ENCODE measurements at places on chromosomes 2 and 18.

- no peak for DNase-seq
Measured at GRCh38 chr2:18959952-18960717, 370.8 kb upstream of the NT5C1B start.

- DNase-seq, result no peak
Measured at GRCh38 chr2:35503738-35504199, 851.8 kb upstream of the CRIM1 start.

- DNase-seq, result no peak
Measured at GRCh38 chr2:149400997-149401396, 70.6 kb downstream of the LYPD6 start.

DNA sequence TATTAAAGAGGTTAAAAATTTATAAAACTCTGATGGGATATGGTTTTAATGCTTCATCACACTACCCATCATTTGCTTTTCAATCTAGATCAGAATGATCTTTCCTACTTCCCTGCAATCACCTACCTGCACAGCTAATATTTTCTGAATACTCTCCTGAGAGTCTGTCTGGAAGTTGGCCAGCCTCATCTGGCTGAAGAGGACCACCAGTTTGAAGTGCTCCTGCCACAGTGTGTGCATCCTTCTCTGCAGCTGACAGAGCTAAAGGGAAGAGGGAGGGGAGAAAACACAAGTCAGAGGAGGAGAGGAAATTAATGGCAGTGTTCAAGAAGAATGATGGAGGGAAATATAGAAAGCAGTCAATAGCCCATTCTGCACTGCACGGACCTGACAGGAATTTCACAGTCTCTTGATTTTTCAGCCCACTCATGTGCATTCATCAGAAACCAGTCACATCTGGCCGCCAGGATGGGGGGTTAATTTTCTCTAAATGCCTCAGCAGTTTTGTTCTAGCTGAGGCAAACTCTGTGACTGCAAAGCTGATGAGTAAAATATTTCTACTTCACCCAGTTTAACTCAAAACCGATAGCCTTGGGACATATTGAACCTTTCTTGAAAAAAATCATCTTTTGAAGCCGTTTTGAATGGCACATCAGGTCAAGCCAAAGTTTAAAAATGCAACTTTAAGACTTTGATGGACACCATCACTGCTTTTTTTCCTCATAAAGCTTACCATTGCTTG lies 201.8 kb upstream of the KLHL14 start:
- DNase-seq, result no peak

DNA sequence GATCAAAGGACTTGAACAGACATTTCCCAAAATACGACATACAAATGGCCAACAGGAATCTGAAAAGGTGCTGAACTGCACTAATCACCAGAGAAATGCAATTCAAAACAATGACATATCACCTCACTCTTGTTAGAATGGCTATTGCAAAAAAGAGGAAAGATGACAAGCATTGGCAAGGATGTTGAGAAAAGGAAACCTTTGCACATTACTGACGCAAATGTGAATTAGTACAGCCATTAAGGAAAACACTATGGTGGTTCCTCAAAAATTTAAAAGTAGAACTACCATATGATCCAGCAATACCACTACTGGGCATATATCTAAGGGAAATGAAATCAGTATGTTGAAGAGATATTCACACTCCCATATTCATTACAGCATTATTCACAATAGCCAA lies 57.7 kb upstream of the ASPRV1 start:
- no peak for DNase-seq

GRCh38 chr2:240925191-240925567 lies 19.0 kb downstream of the CROCC2 start:
- no peak for DNase-seq

DNA sequence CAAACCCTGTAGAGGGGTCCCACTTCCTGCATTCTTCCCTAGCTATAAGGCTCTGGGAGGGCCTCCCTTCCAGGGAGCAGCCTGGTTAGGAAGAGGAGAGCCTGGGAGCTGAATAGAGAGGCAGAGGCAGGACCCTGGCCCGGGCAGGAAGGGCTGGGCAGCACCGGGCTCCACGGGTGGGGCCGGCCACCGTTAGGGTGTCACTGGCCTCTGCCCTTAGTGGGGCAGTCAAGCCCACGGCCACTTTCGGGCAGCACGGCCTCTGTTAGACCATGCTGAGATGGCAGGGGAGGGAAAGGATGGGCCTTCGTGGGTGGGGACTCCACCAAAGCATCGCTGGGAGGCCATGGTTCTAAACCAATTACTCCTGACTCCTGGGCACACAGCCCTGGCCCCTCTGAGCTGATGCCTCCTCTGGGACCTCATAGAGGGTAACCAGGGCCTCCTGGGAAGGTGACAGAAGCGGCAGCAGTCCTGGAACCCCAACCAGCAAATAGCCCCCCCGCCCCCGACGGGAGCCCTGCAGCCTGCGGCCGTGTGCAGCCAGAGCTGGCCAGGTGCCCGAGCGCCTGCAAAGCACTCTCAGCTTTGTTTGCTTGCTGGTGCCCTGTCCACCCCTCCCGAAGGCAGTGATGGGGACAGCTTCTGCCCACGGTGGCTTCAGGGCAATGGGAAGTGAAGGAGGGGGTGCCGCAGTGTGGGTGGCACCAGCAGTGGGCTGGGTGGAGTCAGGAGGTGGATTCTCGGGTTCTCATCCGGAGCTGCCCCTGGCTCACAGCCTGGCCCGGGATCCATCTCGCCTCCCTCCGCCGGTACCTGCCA lies 16.3 kb upstream of the HPCAL1 start:
- DNase-seq, result no peak

- DNase-seq, result no peak
Measured at GRCh38 chr2:98350411-98350810, 4.2 kb downstream of the CNGA3 start.

DNA sequence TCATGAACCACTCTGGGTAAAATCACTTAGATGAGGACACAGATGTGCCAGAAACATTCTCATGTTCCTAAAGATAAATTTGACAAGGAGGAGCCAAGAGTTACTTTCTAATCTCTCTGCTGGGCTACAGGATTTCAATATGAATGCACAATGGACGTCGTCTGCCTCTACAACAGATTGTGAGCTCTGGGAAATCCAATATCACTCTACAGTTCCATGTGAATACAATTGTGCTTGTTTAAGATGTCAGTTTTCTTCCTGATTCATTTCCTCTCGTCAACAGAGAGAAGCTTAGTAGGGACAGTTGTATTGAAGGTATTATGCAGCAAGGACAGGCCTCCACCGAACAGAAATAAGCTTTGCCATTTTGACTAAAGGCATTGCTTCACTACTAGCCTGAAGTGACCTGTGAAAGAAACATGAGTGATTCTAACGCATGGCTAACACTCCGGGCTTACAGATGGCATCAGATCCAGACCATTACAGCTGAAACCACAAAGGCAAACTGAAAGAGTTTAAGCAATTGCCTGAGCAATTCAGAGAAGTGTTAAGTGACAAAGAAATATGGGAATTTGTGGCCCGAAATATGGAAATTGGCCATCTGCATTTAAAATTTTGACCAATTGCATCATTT lies 1591.5 kb downstream of the LRP1B start:
- no peak for DNase-seq

DNA sequence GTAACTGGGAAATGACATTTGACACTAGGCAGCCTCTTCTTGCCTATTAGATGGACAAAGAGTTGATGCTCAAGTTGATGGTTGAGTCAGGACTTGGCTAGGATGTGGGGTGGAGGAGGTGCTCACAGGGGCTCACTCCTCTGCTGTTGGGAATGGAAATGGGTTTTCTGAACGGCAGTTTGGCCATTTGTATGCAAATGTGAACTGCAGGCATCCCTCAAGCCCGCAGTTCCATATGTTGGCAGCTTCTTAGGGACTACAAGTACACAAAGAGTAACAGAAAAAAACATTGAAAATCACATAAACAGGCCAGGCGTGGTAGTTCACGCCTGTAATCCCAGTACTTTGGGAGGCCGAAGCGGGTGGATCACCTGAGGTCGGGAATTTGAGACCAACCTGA lies 80.8 kb downstream of the INPP5D start:
- no peak for DNase-seq

- DNase-seq, result no peak
Measured at GRCh38 chr18:74023220-74023619, 124.4 kb downstream of the FBXO15 start.

GRCh38 chr2:108573061-108573460 lies 38.8 kb downstream of the LIMS1 start:
- no peak for DNase-seq

DNA sequence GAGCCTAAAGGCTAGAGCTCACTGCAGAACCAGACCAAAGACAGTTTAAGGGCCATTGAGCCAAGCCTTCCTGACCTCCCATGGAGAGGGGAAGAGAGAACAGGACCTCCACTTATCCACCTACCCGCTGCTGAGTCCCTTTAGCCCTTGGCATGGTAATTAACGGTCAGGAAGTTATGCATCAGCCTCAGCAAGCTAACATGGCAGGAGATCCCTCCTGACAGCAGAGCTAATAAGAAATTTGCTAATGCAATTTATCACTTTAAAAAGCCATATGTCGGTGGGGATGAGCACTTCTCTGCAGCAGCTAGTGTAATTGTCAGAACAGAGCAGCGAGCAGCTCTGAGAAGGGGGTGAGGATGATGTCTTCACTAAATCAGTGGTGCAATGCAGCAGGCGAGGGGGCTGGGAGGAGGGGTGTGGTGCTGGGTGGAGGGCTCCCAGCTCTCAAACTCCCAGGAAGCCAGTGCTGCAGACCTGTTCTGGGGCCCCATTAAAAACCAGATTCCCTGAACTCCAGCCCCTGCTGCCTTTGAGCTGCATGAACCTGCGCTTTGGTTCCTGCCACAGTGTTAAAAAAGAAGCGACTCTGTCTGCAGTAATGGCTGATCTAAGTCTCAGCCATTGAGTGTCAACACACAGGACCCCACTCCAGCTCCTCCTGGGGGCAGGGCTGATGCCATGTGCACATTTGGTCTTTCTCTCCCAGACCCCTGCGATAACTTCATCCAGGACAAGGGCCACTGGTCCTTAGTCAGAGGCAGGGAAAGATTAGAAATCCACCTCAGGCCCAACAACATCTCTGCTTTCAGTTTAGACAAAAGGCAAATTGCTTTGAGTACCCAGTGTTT lies 84.2 kb upstream of the STPG4 start:
- no peak for DNase-seq

DNA sequence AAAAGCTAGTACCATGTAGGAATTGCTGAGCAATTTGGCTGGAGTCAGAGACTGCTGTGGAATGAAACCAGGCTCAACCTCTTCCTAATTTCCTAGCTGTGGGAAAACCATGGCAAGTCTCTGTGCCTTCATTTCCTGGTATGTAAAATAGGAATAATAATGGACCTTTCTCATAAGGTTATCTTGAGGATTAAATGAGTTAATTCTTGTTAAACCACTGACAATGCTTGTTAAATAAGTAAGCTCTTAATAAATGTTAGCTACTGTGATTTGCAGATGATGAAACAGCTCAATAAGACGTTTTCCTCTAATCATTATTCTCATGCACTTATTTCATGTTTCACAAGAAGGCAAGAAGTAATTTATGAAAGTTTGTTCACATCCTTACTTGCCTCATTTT lies 346.7 kb downstream of the RND3 start:
- no peak for DNase-seq

DNA sequence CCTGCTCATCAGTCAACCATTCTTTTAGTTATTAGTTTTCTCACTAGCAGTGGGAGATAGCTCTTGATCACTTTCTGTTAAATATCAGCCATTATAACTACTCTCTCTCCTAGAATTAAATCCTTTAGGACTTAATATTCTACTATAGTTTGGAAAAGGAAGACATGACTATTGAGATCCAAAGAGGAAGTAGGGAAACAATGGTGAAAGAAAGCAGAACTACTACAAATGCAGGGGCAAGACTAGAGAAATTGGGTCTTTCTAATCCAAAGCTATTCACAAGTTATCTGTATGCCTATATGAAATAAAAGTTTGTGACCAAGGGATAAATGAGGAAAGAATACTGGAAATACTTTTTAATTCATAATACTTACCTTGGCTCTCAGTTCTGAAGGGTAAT lies 65.1 kb downstream of the SRBD1 start:
- DNase-seq, result no peak

DNA sequence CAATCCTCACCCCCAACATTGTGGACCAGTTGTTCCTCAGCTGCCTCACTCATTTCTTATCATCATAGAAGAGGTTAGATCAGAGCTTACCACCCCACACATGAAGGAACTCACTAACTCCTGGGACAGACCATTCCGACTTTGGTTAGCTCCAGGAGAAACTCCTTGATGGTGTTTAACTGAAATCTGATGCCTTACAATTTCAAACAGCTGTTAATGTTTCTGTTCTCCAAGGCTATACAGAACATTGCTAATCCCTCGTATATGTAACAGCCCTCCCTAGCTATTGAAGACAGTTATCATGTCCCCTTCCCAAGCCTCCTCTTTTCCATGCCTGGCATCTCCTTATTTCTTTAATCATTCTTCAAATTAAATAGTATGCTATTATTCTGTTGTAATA lies 14.8 kb downstream of the ERBB4 start:
- DNase-seq, result no peak

- DNase-seq, result no peak
Measured at GRCh38 chr18:6947338-6948030, 170.1 kb downstream of the LAMA1 start.

- no peak for DNase-seq
Measured at GRCh38 chr2:120783969-120784372, 48.3 kb downstream of the GLI2 start.

DNA sequence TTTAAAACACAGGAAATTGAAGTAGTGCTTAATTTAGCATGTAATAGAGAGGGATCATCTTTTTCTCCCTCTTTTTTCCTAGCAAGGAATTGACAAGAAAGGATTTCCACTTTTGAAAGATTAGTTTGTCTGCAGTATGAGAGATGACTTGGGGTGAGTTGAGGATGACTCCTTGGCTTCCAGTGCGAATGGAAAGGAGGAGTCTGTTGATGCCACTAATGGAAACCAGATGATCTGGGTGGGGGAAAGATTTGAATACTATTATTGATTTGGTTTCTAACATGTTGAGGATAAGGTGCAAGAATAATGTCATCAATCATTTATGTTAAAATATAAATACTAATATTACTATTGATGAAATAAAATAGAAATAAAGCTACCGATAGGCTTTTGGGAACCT lies 205.4 kb downstream of the PPP1R1C start:
- DNase-seq, result no peak

DNA sequence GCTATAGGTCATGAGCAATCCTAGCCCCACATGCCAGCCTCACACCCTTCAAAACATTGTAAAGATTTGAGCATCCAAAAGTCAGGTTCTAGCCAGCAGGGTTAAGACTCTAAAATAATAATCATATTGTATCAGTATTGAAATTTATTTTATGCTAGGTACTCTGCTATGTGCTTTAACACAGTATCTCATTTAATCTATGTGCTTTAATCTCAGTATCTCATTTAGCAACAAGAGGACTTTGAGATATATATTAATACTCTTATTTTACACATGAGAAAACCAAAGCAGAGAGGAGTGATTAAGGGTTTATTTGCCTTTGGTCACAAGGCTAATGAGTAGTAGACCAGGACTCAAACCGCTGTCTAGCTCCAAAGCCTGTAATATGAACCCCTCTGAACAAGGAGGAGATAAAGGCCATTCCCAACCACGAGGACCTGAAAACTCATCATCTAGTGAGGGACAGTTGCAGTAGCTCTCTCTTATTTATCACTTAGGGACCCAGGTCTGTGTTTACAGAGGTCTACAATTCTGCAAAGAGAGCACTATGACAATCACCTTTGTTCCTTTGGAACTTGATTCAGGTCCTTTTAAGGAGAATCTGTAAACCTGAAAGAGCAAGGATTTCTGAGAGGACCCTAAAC lies 116.5 kb upstream of the SERTAD2 start:
- no peak for DNase-seq
